Right ventricle myocardium superior (tissue), 1 donor: ENCODE measurements at places on chromosomes 7 and 10. TPM values are rescaled to one million over a fixed set of nuclear protein-coding genes. Genes with fewer than 3 reads are reported as not detected.

ASB4 gene
- total RNA-seq = 7.8 TPM

DNA sequence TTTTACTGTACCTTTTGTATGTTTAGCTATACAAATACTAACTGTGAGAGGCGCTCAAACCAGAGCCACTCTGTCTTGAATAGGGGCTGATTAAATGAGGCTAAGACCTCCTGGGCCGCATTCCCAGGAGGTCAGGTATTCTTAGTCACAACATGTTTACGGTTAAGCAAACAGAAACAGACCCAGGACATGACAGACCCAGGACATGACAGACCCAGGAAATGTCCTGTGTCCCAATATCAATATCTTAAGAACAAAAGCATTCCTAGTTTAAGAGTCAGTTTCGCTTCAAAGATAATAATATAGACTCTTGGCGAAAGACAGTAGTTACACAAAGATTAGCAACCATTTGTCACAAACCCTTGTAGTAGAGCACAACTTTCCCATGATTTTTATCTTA is 304.5 kb downstream of the CCSER2 start:
- no peak for DNase-seq

CLRN3 gene
- not detected for total RNA-seq

DNA sequence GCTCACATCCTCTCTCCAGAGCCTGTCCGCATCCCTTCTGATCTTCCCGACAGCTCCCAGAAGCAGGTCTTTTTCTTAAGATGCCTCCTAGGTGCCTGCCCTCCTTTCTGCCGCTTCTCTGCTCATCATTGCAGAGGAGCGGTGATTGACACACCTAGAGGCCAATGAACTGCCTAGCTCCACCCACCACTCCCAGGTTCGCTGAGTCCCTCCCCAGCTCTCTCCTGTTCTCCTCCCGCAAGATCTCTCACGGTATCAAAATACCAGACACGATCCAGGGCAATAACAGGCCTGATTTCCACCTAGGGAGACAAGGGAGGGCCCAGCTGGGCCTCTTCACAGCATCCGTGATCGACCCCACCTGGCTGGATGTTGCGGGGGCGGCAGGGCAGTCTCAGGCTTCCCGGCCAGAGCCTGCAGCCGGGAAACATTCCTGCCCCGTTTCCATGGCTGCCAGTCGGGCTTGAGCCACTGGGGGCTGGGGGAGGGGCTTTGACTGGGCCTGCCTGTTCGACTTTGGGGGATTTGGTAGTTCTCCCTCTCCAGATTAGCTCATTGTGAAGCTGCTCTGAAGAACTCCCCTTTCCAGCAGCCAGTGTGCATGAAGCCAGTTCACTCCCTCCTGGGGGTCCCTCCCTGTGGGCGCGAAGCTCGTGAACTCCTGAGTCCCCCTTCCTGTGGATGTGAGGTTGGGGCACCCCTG is 373.5 kb downstream of the RPS24 start:
- peak; percentile 90 for DNase-seq

GRCh38 chr10:89053555-89053954 is 63.0 kb downstream of the FAS start:
- peak; percentile 65 for DNase-seq

GRCh38 chr10:88944813-88945212 is 7.8 kb downstream of the ACTA2 start:
- DNase-seq = no peak

SBDS gene
- 180 TPM for total RNA-seq

GRCh38 chr7:33918438-33919143 is 13.3 kb downstream of the BMPER start:
- no peak for DNase-seq

BMPER gene
- 2.3 TPM for total RNA-seq

PNLIP gene
- total RNA-seq = not detected

DNA sequence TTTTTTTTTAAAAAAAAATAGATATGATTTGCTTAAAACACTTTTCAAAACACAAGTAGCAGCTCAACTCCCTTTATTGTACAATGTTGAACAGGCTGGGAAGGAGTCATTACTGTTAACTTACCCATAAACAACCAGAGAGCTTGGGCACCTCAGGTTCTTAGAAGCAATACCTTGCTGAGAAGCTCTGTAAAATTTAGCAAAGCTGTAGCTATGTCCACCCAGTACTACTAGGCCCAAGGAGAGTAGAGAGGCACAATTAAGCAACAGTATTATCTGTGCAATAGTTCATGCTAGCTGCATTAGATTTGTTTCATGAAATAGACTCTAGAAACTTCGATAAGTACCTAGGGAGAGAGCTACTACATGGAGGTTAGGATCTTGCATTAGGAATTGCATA is 32.0 kb downstream of the SEMA3A start:
- no peak for DNase-seq

GRCh38 chr10:71625445-71626175 is 94.0 kb downstream of the C10orf105 start:
- DNase-seq = no peak

DNA sequence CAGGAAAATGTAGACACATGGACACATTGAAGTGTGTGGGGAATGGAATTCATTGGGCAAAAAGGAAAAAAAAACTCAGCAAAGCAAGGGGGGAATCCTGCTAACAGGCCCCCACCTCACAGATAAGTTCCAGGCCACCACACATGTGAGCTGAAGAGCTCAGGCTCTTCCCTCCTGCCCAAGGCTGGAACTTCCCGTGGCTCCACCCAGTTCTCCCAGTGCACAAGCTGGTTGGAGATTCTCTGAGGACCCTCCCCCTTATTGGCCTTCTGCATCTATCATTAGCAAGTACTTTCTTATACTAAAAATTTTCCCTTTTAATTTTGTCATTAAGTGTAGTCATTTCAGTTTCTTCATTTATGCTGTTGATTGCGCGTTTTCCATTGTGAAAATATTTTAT is 190.8 kb downstream of the CCSER2 start:
- no peak for DNase-seq

DNA sequence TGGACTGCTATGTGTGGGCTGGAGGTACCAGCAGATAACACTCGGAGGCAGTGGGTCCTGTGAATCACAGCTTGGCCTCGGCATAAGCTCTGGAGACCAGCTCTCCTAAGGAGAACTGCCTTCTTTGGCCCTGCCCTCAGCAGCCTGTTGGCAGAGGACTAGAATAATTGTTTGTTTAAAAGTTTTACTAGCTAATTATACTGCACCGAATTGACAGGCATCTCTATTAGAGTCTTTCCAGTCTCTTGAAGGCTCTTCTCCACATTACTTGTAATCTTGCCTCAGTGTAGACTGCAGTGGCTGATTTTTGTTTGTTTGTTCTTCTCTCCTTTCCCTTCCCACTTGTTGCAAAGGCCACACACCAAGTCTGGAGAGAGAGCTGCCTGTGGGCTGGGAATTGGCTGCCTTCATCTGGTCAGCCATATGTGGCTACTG is 183.2 kb downstream of the AUTS2 start:
- DNase-seq = peak; percentile 51

AGAP9 gene
- total RNA-seq = 1.3 TPM

DNA sequence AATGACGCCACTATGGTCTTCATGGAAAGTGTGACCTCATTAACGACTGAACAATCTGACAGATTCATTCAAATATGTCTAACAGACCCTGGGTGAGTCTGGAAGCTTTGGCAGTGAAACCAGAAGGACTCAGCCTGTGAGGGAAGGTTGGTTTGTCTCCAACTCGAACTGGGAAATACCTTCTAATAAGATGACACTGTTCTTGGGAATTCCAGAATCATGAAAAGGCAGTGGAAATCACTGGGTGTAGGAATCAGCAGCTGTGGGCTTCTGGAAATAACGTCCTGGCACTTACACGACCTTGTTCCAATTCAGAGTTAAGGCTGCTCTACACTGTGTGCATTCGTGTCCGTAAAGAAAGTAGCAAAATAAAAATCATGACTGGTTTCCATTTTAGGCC is 75.1 kb downstream of the DGKI start:
- DNase-seq = no peak

- DNase-seq = no peak
These were observed 364.3 kb upstream of the ANKRD30A start for GRCh38 chr10:36761121-36761520.
